ENCODE measurements at places on chromosomes 12 and 14. TPM values are rescaled to one million over a fixed set of nuclear protein-coding genes. Genes with fewer than 3 reads are reported as not detected.
A peak's percentile ranks its signal among the peaks of the same experiment; 100 is the strongest.

DNA sequence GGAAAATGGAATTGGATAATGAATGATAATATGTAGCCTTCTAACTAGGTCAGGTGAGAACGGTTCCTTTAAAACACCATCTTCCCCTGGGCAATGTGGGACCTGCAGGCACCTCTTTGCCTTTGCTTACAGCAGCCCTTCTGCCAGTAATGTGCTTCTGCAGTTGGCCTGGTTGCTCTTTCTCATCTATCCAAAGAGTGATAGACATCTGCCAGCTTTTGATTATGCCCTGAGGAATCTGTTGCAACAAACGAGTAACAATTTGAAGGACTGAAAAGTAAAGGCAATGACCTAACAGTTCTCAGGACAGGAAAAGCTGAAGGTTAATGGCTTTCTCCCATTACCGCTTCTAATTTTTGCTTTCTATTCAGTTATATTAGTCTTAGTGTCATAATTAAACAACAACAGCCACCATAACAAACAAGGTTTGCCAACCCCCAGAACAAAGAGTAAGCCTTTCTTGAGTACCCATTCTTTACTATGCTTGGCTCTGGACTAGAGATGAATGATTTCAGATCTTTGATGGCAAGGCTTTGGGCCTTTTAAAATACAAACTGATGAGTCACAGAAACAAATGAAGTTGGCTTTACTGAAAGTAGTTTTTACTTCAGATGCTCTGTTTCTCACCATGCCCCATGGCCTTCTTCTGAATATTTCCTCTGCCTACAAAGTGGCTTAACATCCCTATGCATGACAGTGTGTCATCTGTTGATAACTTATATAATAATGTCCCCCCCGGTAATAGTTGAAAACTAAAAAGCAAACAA, 76.1 kb upstream of the KRR1 start:
- no peak for DNase-seq

DNA sequence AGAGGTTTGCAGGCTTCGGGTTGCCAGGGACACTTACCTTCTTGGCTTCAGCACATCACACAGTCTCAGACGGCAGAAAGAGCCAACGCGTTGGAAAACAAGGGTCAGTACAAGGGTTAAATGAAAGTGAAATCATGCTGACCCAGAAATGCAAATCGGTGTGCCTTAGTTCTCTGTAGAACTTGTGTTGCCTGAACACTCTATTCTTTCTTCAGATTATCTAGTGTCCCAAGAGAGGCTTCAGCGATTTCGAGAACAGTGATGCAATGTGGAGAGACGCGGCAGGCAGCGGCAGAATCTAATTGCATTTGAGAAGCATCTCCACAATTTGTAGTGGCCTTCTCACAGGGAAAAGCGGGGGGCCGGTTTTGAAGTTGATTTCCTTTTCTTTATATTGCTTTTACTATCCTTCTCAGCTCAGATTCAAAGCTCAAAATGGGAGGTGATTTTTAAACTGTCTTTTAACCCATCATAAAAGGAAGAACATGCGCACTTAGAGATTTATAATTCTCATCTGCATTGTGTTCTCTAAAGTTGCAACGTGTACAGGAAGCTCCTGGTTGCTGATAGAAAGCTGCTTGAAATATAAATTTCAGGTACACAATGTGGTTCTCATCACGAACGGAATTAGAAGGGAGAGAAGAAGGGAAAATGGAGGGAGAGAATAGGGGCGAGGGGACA, 67.8 kb upstream of the EGLN3 start:
- DNase-seq: no peak

DNA sequence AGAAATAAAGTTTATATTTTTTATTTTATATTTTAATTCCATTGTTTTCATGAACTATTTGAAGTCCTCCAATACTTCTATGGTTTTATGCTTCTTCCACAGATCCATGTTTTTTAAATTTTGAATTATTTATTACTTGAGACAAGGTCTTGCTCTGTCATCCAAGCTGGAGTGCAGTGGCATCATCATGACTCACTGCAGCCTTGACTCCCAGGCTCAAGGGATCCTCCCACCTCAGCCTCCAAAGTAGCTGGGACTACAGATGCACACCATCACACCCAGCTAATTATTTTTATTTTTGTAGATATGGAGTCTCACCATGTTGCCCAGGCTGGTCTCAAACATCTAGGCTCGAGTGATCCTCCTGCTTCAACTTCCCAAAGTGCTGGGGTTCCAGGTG, 28.8 kb upstream of the DLGAP5 start:
- DNase-seq: no peak

- DNase-seq: no peak
These were observed 40.1 kb upstream of the EPS8 start for GRCh38 chr12:15829255-15829654.

GRCh38 chr12:26204612-26205289, 9.4 kb downstream of the SSPN start:
- DNase-seq: no peak

GRCh38 chr14:95048771-95049312, 108.5 kb downstream of the DICER1 start:
- no peak for DNase-seq

- no peak for DNase-seq
These were observed 361.9 kb downstream of the ADGRD1 start for GRCh38 chr12:131315601-131316000.

- no peak for DNase-seq
These were observed 136.9 kb downstream of the STXBP6 start for GRCh38 chr14:24913021-24913420.

DNA sequence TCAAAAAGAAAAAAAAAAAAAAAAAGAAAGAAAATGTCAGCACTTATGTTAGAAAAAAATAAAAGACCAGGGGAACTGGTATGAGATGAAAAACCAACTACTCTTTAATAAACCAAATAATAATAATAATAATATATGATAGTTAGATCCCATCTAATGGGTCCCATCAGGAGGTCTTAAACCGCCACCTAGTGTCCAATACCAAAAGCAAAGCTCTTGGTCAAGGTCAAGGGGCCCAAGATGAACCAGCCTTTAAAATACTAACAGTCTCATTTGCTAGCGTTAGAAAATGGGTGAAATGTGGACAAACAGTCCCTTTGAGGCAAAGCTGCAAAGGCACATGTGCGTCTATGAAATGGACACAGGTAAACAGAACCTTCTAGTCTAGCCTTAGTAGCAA, 12.3 kb downstream of the BRAP start:
- peak; percentile 41 for DNase-seq

DNA sequence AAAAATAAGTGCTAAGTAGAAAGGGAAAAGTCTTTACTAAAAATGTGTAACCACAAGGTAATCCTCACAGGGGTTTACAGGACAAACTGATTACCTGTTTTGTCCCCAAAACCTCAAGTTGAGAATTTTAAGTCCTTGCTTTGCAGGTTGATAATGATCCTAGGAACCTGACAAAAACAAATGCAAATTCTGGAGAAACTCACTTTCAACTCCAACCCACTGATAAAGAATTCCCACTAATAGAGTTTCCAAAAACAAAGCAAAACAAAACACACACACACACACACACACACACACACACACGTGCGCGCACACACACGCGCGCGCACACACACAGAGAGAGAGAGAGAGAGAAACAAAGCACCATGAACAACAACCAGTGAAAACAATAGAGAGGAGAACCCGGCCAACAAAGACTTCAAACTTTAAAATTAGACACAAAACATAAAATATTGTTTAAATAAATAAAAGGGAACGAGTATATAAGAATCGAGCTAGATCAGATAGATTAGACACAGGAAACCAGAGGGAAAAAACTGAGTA, 187.0 kb upstream of the FOXN3 start:
- DNase-seq: no peak

GRCh38 chr14:32702562-32702961, 236.1 kb upstream of the NPAS3 start:
- peak; percentile 2 for DNase-seq

- DNase-seq: no peak
These were observed 12.7 kb downstream of the TGFB3 start for GRCh38 chr14:75969126-75969525.

DNA sequence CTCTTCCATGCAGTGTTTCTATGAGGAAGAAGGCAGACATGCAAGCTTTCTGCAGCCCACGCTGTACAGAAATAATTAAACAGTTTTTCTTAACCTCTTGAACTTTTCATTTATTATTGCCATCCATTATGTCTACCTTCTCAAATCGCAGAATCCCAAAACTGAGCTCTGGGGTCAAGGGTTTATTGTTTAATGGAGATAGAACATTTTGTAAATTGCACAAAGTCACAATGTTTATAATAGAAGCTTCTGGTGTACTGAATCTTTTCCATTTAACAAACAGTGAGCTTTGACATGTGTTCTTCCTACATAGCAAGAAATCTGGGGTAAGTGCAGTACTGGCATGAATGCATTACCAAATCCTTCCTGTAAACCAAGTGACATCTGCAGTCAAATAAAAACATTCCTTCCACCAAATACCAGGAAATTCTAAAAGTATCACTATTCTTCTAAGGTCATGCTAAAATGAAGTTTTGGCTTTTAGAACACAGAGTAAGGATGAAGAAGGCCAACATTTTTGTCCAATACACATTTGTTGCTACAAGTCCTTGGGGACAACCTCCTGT, 385.3 kb upstream of the DDHD1 start:
- DNase-seq: no peak

GRCh38 chr12:109621901-109622364, 48.3 kb downstream of the MVK start:
- DNase-seq: peak; percentile 78

GRCh38 chr14:36955376-36955775, 217.0 kb downstream of the SLC25A21 start:
- DNase-seq: no peak

DNA sequence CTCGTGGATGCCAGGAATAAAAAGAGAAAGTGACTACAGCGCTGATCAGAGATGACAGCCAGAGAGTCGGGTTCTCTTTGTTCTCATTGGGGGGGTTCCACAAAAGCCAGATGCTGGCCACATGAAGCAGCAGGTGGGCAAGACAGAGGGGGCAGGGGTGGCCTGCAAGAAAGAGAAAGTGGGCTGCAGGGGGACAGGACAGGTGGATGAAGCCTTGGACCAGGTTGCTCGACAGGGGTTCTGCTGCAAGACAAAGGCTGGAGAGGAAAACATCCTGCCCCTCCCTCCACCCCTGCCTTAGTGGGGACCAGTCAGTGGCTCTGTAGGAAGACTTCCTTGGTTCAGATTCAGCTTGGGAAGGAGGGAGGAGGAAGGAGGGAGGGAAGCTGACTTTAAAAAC, 126.2 kb downstream of the KSR2 start:
- peak; percentile 80 for DNase-seq

DNA sequence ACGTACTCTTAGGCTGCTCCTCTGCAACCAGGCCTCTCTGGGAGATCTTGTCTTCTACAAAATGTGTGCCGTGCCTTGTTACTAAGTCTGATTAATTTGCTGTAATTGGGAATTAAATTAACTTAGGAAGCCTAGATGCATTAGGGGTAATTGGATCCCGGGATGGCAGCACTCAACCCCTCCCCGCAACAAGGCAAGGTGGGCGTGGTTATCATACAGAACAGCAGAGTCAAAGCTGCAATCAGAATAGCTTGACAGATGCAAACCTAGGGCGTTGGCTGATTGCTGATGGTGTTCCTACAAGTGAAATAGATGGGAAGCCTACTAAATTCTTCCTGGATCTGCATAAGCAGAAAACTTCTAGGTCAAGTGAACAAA, 34.5 kb upstream of the NFYB start:
- DNase-seq: no peak

DNA sequence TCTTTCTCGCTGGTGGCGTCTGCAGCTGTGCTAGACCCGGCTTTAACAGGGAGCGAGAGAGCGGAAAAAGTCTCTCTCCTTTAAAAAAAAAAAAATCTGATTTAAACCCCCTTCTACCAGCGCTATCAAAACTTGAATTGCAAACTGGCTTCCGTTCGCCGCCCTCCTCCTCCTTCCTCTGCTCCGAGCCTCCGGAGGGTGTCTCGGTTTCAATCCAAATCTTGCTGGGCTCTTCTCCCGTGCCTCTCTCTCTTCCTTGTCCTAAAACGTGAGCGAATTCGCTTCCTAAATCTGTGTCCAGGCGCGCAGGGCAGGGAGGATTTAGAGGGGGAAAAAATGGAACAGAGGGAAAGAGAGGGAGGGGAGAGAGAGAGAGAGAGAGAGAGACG, 272 bp downstream of the TBX3 start:
- DNase-seq: no peak

- DNase-seq: peak; percentile 55
These were observed 12.7 kb downstream of the HIP1R start for GRCh38 chr12:122847921-122848421.

DNA sequence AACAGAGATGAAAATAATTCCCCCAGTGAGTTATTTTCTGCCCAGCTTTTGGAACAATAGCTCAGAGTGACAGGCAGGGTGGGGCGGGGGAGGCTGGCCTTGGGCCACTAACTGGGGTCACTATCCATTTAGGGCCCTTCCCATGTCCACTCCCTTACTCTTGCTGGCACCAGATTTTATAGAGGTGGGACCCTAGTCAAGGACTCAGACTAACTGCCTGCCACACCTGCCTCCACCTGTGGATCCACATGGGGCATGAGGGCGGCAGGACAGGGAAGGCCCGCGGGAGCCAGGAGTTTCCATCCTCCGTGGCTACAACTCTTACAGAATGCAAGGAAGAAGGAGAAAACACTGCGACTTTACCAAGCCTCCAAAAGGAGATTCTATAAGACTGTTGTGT, 10.1 kb downstream of the VDR start:
- DNase-seq: no peak

PRB2 gene
- not detected for total RNA-seq

STAB2 gene
- not detected for total RNA-seq

GNB3 gene
- total RNA-seq: 5.5 TPM

SERPINA9 gene
- not detected for total RNA-seq

ACVRL1 gene
- 0.07 TPM for total RNA-seq

NKX2-1 gene
- total RNA-seq: 0.78 TPM

IFI27 gene
- not detected for total RNA-seq

ERBB3 gene
- total RNA-seq: 39.8 TPM

LHX5 gene
- total RNA-seq: 0.85 TPM

CD163L1 gene
- 0.22 TPM for total RNA-seq

All from H7 (cell line).